Right lung (tissue), 10 donors: ENCODE measurements at places on chromosomes 13 and 19.
A peak's percentile ranks its signal among the peaks of the same experiment; 100 is the strongest.

DNA sequence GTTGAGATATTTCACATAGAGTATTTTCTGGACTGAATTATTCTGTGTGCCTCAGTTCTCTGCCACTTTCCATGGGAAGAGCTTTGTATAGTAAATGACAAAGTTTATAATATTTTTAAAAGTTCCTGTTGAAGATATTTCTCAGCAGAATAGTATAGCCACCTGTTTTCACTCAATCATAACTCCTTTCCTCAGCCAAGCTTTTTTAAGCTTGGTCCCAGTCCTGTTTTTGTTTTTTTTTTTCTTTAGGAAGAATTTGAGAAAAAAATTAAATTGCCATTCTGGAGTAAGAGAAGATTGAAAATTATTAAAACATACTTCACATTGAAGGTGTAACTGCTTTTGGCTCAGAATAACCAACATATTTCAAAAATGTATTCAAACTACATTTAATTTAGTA is 55.5 kb downstream of the ENOX1 start:
- DNase-seq: no peak

GRCh38 chr19:47714339-47714738 is 1.1 kb downstream of the EHD2 start:
- DNase-seq: no peak

- no peak for DNase-seq
Observed at GRCh38 chr13:58097831-58098230, 466.3 kb downstream of the PCDH17 start.

GRCh38 chr19:4068047-4068966 is 1.6 kb upstream of the ZBTB7A start:
- DNase-seq: no peak

DNA sequence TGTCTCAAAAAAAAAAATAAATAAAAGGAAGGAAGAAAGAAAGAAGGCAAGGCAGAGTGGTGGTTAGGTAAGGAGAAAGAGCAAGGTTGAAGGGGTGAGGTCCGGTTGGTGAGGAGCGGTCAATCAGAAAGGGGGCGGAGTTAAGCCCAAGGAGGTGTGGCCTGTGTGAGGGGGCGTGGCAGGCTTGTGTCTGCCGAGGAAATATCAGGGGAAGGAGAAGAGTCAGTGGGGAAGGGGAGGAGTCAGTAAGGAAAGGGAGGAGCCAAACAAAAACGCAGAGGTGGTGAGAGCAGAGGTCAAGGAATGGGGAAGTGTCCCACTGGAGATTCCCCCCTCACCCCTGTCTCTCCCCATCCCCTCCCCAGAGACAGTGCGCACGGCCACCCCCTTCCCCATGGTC is 5.9 kb downstream of the CACNG7 start:
- no peak for DNase-seq

- DNase-seq: no peak
Observed at GRCh38 chr19:30431591-30431990, 59.4 kb downstream of the ZNF536 start.

DNA sequence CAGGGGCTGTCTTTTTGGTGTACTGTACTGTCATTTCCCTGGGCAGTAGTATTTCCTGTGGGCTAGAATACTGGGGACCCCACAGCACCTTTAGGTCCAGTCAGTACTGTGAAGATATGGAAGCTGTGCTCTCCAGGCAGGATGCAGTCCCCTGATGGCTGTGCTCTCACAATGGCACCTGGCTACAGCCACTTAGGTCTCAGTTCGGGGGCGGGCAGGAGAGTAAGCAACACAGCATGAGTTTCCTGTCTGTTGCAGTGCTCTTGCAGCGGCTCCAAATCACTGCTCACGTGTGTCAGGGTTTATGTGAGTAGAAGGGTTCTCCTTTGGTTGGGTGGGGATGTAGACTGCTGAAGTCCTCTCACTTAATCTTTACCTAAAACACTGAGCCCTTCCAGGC is 810.4 kb downstream of the DACH1 start:
- no peak for DNase-seq

DNA sequence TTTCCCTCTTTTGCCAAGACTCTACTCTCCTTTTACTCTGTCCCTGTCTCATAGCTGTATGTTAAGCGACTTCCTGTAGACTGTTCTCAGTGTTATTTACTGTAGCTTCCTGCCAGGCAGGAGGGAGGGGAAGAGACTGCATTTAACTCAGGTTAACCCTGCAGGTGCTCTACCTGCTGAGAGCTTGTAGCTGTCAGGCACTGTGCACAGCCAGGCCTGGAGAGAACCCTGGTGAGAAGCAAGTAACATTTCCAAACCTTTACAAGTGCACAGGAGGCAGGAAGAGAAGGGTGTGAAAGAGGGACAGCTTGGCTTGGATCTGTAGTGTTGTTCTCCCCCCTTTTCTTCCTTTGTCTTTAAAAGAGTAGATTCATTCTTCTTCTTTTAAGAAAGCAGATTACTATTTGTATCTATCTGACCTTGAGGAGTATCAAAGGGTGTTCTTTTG is 167.1 kb downstream of the LMO7 start:
- no peak for DNase-seq

DNA sequence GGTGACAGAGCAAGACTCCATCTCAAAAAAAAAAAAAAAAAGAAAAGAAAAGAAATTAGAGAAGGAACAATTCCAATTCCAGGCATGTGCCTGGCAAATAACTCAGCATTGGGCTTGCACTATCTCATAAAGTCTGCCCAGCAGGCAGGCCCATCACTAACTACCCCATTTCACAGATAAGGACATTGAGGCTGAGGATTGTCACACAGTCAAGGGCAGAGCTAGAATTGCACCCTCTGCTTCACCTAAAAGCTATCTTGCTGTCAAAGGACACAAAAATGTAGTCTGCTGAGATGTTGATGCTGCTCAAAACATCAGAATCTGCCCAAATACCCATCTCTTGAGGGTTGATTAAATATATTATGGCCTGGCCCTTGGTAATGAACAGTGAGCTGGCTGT is 20.7 kb upstream of the COLGALT1 start:
- DNase-seq: no peak

- DNase-seq: no peak
Observed at GRCh38 chr19:42154471-42155323, 22.5 kb upstream of the POU2F2 start.

DNA sequence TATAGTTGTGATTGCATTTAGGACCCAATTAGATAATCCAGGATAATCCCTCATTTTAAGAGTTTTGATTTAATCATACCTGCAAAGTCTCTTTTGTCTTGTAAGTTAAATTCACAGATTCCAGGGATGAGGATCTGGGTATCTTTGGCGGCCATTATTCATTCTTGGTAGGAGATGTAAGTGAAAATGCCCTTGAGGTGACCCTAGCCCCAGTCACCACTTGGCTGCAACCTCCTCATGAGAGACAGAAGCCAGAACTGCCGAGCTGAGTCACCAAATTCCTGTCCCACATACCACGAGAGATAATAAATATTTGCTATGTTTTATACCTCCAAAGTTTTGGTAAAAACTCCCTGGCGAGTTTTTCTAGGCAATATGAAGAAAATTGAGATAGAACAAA is 389.4 kb downstream of the RFC3 start:
- peak; percentile 2 for DNase-seq

DNA sequence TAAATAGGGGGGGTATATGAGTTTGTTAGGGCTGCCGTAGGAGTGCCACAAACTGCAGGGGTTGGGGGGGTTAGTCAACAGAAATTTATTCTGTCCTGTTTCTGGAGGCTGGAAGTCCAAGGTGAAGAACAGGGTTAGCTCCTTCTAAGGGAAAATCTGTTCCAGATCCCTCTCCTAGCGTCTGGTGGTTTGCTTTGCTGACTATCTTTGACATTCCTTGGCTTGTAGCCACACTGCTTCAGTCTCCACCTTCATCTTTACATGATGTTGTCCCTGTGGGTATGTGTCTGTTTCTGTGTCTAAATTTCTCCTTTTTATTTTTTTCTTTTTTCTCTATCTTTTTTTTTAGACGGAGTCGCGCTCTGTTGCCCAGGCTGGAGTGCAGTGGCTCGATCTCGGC is 8.1 kb upstream of the ICAM1 start:
- no peak for DNase-seq

GRCh38 chr19:13400296-13400695 is 106.0 kb downstream of the CACNA1A start:
- DNase-seq: no peak

GRCh38 chr19:35710784-35711723 is 6.7 kb downstream of the ZBTB32 start:
- no peak for DNase-seq

DNA sequence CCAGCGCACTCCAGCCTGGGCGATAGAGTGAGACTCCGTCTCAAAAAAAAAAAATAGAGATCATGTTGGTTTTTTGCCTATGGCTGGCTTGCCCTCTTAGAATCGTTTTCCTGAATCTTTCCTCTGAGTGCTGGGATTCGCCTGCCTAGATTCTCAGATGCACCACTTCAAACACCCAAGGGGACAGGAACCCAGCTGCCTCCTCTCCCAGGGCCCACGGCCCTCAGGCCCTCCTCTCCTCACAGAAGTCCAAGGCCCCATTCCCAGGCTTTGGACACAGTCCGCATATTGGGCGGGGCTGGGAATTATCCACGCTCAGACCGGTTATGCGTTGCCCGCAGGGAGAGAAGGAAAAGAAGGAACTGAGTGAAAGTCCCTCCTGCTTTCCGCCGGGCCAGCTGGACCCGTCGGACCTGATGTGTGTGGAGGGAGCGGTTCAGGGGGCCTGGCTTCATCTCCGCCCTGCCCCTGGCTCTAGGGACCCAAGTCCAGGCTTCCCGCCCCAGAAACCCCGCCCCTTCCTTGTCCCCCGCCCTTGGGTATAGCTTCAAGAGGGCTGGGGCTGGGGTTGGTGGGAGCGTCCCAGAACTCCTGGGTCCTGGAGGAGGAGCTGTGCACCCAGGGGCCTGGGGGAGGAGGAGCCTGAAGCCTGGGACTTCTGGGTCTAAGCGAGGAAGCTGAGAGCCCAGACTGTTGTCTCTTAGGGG is 5.8 kb downstream of the PPFIA3 start:
- no peak for DNase-seq

GRCh38 chr13:51945149-51945548 is 66.1 kb downstream of the ATP7B start:
- DNase-seq: no peak

DNA sequence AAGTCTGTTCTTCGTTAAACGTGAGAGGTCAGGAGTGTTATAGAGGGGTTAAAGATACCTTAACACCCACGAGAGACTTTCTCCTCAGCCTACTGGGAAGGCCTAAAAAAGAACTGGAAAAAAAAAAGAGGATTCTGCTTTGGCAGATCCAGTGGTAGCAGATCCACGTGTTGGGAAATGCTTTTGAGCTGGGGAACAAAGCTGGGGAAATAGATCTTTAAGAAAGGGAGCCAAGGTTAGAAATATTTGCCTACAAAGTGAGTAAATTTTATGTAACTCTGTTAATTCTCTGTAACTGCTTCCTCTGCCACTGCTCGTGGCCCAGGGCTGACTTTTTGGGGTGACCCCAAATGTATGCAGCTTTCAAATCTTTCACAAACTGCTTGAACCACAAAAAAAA is 11.7 kb downstream of the RFX2 start:
- no peak for DNase-seq

- peak; percentile 29 for DNase-seq
Observed at GRCh38 chr13:38872693-38873092, 117.9 kb downstream of the STOML3 start.

GRCh38 chr19:37907735-37908455 is 887 bp downstream of the SIPA1L3 start:
- DNase-seq: no peak

GRCh38 chr13:21234526-21234925 is 58.1 kb downstream of the MRPL57 start:
- no peak for DNase-seq

GRCh38 chr13:26280822-26281221 is 26.9 kb downstream of the CDK8 start:
- no peak for DNase-seq

DNA sequence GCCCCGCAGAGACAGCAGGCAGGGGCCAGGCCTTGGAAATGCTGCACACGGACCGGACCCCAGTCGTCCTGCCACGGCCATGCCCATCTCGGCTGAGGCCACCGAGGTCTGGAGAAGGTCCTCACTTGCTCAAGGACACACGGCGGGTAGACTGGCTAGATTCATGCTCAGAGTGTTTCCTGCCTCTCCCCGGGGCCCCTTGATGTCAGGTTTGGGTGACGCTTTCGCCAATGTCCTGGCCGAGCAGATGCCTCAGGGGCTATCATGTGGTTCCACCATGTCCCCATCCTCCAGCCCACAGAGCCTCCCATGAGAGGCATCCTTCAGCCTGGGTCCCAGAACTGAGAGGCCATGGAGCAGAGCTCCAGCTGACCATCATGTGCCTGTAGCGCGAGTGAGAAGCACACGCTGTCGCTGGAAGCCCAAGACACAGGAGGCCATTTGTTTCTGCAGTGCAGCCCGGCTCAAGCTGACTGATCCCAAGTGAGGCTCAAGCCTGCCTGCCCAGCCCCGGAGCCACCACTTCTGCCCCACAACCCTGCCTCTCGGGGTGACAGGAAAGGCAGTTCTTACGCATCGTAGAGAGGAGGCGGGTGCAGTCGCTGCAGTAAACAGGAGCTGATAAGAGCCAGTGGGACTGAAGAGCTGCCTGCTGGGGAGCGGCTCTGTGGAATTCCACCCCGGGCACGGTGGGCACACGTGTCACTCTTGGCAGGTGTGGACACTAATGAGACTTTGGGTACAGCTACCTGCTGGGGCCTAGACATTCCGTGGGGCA is 53.9 kb upstream of the GAS6 start:
- no peak for DNase-seq

DNA sequence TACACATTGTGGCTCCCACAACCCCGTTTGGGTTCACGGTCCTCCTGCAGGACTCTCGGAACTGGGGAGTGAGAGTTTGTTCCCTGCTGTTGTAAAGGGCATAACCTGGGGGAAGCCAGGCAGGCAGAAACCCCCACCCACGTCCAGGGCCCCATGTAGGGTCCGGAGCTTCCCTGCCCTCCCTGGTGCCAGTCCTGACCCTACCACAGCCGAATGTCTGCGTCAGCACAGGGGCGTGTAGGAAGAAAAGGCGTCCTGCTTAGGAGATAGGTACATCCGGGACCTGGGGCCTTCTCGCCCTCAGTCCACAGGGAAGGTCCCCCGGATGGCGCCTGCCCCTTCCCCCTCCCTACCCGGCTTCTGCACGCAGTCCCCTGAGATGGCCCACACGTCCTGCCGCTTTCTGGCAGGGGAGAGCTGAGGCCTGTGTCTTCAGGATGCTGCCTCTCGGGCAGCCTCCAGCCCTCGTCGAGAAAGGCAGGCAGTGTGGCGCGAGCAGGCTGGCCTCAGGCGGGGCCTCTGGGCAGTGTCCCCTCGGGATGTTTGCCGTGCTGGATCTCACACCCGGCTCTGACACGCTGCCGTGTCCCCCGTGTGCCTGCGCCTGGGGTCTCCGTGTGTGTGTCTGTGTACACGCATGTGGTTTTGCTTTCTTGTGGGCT is 19.1 kb downstream of the CSNK1G2 start:
- DNase-seq: no peak

DNA sequence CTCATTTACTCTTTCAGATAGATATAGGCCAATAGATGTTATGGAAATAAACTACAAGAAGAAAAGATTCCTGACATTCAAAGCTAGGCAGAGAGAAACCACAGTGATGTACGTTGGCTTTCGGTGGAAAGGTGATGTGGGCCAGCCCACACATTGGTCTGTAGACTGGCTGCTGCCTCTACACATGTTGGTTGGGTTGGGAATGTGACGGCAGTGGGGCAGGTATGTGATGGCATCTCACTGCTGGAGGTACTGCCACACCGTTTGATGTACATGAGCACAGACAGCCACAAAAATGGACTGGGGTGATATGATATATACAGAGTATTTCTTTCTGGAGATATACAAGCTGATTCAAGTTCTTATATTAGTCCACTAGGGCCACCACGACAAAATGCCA is 69.4 kb downstream of the C13orf42 start:
- DNase-seq: no peak

- DNase-seq: no peak
Observed at GRCh38 chr13:68666774-68667397, 1436.8 kb upstream of the PCDH9 start.
